ENCODE measurements at places on chromosomes 1 and 21. TPM values are rescaled to one million over a fixed set of nuclear protein-coding genes. Genes with fewer than 3 reads are reported as not detected.

- DNase-seq, result no peak
These were observed 1299.0 kb upstream of the B3GALT2 start for GRCh38 chr1:194485432-194485831.

DNA sequence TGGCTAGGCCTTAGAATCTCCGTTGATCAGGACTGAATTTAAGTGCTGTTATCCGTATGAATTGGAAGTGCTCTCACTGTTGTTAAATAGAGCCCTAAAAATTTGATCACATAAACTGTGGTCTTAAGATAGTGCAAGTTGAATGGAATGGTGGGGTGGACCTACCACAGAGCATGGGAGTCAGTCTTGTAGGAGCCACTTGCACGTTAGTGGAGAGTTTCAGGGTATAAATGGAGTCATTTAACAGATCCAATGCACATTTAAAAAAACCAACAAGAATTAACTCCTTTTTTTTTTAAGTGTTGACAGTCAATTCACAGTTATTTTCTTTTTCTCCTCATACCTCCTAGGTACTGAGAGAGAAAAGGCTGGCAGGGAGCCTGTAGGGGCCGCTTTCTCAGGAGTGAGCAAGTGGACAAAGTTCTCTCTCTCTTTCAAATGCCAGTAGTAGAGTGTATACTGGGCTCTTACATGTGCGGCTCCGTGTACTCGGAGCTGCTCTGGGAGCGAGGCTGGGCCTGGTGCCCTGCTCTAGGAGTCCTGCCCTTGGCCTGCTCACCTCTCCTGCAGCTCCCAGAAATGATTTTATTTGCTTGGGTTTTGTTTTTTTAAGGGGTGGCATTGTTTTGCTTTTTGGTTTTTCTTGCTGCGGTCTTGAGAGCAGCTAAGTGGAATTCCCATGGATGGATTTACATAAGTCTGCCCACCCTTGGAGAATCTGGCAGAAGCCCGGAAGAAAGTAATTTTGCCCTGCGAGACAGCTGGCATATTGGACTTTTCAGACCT lies 91.3 kb downstream of the ATP5PO start:
- DNase-seq, result no peak

DNA sequence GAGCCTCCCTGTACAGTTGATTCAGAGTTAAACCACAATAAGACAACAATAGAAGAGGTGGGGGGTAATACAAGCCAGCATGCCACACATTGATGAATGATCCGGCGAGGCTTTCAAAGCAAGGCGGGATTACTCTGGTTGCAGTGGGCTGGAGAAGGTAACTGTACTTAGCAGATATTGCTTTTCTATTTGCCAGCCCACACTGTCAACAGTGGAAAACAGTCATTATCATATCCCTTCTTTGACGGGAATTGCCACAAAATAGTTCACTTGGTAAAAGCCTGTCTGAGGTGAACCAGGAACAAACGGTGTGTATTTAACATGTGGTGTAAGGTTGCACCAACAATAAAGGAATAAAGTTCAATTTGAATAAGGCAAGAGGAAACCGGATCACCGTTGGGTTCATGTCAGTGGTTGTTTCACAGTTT lies 5.8 kb upstream of the KCNJ15 start:
- no peak for DNase-seq

DNA sequence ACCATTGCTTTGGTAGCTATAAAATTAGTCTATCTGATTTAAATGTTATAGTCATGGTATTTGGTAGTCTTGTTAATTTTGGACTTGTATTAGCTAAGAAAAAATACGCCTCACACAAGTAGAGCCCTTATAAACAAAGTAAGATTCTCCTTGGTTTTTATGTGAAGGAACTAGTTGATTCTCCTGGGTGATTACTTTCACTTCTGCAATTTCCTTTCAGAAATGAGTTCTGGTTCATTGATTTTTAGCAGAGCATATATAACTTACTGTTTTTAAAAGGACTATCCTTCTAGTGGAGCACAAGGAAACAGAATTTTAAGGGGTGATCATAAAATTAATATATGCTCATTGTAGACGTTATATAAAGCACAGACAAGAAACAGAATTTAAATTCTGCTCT lies 120.1 kb downstream of the BACH1 start:
- no peak for DNase-seq

DNA sequence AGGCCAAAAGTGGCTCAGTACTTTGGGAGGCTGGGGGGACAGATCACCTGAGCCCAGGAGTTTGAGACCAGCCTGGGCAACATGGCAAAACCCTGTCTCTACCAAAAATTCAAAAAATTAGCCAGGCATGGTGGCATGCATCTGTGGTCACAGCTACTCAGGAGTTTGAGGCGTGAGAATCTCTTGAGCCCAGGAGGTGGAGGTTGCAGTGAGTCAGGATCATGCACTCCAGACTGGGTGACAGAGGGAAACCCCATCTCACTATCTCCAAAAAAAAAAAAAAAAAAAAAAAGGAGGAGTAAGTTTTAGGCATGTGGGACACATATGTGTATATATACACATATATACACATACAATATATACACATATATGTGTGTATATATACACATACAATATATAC lies 165.3 kb upstream of the DPYD start:
- DNase-seq, result no peak

GRCh38 chr1:8259498-8260290 lies 58.2 kb upstream of the SLC45A1 start:
- no peak for DNase-seq

TINAGL1 gene
- not detected for total RNA-seq

- DNase-seq, result no peak
These were observed 475.6 kb upstream of the NCAM2 start for GRCh38 chr21:20522611-20523010.

SLC45A1 gene
- 0.25 TPM for total RNA-seq

DNA sequence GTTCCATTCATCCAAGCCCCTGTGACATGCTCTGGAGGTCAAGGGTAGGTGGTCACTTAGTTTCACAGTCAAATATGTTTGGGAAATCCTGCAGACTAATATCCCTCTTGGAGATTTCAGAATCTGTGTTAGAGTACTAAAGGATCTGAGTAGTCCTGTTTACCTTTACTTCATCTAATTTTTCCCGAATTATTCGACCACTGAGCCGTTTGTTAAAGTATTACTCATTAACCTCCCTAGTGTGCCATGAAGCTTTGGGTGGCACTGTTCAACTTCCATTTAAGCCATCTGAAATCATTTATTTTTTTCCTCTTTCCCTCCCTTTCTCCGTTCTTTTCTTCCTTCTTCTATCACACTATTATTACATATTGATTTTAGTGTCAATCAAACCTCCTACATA lies 109.9 kb downstream of the NGF start:
- no peak for DNase-seq

DNA sequence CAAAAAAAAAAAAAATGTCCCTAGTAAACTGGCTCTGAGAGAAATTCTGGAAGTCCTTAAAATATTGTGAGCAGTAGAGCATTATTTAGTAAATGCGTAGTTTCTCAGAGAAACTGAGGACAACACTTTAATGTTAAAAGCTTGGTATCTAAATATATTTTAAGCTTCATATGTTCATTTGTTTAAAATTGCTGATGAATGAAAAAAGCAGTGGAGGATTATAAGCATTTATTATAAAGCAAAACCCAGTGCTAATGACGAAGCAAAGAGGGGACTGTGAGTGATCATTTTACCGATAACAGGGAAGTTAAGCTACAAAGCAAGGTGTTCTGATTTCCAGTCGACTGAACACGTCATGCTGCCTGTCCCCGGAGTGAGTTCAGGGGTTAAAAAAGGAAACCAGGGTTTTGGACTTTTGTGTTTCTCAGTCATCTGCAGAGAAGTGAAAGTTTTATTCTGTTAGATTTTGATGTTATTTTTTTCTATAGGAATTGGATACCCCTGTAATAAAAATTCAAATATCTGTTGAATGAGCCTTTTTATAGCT lies 64.5 kb upstream of the SCCPDH start:
- DNase-seq, result no peak

- no peak for DNase-seq
These were observed 126.9 kb upstream of the GRIK3 start for GRCh38 chr1:37161171-37161570.

DNA sequence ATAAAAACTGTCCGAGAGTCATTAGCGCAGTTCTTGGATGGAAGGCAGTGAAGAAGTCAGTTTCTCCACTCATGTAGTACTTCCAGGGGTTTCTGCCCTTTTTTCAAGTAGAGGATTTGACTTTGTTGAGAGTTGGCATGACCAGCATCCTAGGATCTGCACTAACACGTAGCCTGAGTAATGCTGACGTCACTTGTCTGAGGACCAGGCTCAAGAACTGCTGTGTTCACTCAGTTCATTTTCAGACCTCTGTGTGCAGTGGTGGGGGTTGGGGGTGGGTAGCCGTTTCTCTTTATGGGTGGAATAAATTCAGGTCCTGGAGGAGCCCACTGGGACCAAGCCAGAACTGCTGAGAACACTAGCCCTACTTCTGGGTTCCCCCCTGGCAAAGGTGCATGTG lies 53.3 kb downstream of the MRPS6 start:
- no peak for DNase-seq

PPP1R15B gene
- 76.1 TPM for total RNA-seq

- DNase-seq, result peak; percentile 36
These were observed 774 bp upstream of the WDTC1 start for GRCh38 chr1:27233667-27234048.

ATP6V1G3 gene
- not detected for total RNA-seq

- DNase-seq, result peak; percentile 25
These were observed 24.4 kb downstream of the SZRD1 start for GRCh38 chr1:16391411-16391810.

GRCh38 chr1:54980046-54980527 lies 341 bp upstream of the TMEM61 start:
- DNase-seq, result no peak

PDC gene
- not detected for total RNA-seq

DNA sequence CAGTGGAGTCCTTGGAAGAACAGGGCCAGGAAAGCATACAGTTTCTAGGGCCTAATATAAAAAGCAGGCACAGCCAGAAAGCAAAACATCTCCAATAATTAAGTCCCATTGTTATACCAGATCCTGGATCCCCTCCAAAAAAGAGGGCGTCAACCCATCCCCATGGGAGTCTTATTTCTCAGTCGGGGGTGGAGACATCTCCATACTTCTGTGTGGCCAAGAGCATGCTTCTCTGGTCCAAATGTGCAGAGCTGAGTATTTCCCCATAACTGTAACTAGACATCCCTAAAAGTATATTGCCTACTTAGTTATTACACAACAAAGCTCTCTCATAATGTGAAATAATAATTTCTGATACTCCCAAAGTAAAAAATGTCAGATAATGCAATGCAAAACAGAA lies 104.2 kb upstream of the SOX13 start:
- DNase-seq, result no peak

DNA sequence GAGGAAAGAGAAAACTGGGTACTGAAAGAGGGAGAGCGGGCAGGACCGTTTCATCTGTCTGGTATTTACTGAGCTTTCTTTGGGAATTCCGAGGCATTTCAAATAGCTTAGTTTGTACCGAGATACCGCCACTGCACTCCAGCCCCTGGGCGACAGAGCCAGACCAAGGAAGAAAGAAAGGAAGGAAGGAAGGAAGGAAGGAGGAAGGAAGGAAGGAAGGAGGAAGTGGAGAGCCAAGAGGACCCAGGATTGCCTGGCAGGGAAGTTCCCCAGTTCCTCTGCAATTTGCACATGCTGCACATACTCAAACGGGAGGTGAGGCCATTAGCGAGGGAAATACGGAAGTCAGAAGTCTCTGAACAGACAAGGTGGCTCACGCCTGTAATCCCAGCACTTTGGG lies 961 bp upstream of the FUCA1 start:
- no peak for DNase-seq

BTG2 gene
- total RNA-seq, result 116 TPM

SNX7 gene
- not detected for total RNA-seq

DNA sequence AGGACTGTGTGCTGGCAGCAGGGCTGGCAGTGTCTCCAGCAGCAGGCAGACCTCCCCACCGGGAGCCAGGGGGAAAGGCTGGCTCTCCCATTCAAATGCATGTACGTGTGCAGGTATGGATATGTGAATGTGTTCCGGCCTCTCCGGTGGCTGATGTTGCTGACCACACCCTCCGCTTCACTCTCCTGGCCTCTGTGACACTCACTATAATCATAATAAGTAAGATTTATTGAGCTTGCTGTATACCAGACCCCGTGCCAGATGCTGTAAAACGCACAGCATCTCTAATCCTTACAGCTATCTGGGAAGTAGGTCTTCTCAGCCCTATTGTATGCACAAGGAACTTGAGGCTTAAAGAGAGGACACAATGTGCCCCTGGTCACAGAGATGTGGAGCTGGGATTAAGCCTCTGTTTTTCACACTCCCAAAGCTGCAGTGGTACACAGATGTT lies 20.5 kb upstream of the ARTN start:
- no peak for DNase-seq

GRCh38 chr1:182279724-182280503 lies 111.7 kb downstream of the GLUL start:
- no peak for DNase-seq

DNA sequence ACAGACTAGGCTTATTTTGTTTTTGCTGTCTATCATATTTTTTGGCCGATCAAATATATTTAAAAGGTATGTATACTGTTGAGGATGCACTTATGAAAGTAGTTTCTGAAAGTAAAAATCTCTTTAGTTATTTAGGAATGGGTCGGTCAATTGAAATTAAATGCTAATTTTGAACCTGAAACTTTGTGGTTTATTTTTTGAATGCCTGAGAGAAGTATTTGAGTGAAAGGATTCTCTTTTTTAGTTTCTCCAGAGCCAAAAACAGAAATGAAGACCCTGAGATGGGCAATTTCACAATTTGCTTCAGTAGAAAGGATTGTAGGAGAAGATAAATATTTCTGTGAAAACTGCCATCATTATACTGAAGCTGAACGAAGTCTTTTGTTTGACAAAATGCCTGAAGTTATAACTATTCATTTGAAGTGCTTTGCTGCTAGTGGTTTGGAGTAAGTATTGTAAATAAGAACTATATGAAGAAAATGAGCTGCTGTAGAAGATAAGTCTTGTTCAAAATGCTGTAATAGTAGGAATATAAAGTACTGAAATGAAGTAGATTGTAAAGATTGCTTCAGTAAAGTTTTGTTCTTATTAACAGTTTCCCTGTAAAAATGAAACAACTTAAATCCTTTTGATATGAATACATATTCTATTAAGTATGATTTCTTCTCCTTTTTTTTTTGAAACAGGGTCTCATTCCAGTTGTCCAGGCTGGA lies 11.5 kb downstream of the USP1 start:
- DNase-seq, result no peak

DNA sequence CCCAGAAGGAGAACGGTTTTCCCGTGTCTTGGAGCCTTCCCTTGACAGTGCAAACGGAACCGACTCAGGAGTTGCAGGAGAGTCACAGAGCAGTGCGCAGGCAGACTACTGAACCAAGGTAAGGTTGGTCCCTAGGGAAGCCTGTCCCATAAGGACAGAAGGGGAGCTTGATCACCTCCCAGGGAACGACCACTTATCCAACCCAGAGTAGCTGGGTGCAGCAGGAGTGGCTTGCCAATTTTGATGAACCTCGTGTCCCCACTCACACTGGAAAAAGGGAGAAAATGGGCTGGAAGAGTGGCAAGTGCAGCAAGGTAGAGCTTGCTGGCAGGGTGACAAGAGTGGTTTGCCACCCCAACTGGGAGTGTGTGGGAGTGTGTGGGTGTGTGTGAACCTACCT lies 95.1 kb downstream of the LIPI start:
- no peak for DNase-seq
